Lung (tissue), 17 donors: ENCODE measurements at places on chromosomes 4 and X. TPM values are rescaled to one million over a fixed set of nuclear protein-coding genes. Genes with fewer than 3 reads are reported as not detected.

The MSN gene
- total RNA-seq, result 228 TPM

The PNMA6A gene
- total RNA-seq, result 2.0 TPM

GRCh38 chrX:13005661-13006473, 31.0 kb downstream of the TMSB4X start:
- H3K4me1 ChIP-seq, result no peaks in the 10 kb centered on the region
- H3K36me3 ChIP-seq, result no peaks in the 10 kb centered on the region
- DNase-seq, result no peak
- H3K27me3 ChIP-seq, result peaks cover 10% of the 10 kb centered on the region
- H3K27ac ChIP-seq, result no peak overlapping the region
- H3K4me3 ChIP-seq, result no peak overlapping the region

GRCh38 chr4:25888781-25889180, 25.2 kb upstream of the SMIM20 start:
- no peaks in the 10 kb centered on the region for H3K36me3 ChIP-seq
- H3K27me3 ChIP-seq, result no peaks in the 10 kb centered on the region
- DNase-seq, result no peak
- no peak overlapping the region for H3K27ac ChIP-seq
